GM12891 (cell line): ENCODE measurements at places on chromosomes 2 and 18.

DNA sequence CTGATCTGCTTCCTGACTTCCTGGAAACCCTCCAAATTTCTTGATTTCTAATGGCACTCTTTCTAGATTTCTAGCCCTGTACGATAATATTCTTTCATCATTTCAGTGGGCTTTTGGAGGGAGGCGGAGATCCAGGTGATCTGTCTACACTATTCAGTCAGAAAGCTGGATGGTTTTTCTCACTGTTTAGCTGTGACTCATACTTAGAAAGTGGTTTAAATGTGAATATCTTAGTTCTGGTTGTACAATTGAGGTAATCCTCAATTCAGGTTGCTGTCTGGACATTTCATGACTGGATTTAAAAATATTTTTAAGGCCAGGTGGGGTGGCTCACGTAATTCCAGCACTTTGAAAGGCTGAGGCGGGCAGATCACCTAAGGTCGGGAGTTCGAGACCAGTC is 20.8 kb downstream of the SEH1L start:
- DNase-seq: no peak

- DNase-seq: no peak
Measured at GRCh38 chr18:74023220-74023619, 124.4 kb downstream of the FBXO15 start.

DNA sequence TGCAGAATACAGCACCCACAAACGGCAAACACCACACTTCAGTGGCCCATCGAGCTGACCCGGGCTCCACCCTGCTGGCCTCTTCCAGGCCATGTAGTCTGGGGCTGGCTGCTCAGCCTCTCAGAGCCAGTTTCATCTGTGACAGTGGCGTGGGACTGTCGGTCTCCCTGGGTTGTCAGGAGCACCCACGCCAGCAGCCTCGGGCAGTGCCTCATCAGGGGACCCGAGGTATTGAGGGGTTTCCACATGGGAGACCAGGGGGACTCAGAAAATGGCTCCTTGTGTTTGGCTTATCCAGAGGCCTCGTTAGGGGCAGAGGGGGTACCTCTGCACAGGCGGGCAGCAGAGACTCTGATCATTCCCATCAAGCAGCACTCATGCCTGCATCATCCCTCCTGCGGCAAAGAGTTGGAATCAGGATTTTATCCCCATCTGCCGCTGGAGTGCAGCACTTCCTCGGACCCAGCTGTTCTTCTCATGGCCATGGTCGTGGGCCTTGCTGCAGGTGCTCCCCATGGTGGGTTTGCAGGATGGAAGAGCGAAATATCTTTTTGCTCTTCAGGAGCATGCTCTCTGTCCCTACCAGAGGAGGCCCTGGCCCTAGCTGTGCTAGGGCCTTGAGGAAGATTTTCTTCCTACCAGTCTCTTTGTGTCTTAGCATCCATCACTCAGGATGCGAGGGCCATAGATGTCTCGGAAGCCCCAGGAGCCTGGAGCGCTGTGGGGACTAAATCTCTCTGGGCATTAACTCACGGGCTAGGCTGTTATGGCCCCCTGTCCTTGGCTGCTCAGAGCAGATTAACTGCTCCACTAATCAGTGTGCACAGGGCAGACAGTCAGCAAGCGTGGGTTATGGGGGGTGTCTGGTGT is 100.8 kb downstream of the CLIP4 start:
- no peak for DNase-seq

- peak; percentile 3 for DNase-seq
Measured at GRCh38 chr2:182868054-182868796, 1.8 kb upstream of the FRZB start.

- DNase-seq: no peak
Measured at GRCh38 chr2:96596596-96596995, 41.5 kb downstream of the KANSL3 start.

DNA sequence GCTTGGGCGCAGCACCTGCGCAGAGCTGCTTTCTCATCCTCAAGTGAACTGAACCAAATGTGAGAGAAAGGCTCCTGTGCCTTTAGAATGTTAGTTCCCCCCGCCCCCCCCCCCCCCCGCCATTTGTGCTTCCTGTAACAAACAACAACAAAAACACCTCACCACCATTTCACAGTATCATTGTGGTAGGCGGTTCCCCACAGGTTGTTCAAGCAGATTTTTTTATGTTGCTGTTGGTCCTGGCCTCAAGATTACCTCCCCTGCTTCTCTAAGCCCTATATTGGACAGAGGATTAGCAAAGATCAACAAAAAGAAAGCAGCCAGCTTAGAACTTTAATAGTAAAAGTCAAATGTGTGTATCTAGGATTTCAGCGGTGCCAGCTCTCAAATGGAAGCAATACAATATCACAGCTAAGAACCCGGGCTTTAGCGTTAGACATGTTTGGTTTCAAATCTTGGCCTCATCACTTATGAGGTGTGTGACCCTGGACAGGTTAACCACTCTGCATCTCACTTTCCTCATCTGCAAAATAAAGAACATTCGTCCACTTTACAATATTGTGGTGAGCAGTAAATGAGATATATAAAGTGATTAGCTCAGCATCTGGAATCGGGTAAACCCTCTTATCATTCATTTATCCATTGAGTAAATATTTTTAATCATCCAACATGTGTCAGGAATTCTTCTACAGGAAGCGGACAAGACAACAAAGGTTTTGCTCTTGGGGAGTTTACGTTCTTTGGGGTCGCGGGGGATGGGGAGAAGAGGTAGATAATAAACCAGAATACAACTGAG is 84.6 kb downstream of the KCTD18 start:
- no peak for DNase-seq

DNA sequence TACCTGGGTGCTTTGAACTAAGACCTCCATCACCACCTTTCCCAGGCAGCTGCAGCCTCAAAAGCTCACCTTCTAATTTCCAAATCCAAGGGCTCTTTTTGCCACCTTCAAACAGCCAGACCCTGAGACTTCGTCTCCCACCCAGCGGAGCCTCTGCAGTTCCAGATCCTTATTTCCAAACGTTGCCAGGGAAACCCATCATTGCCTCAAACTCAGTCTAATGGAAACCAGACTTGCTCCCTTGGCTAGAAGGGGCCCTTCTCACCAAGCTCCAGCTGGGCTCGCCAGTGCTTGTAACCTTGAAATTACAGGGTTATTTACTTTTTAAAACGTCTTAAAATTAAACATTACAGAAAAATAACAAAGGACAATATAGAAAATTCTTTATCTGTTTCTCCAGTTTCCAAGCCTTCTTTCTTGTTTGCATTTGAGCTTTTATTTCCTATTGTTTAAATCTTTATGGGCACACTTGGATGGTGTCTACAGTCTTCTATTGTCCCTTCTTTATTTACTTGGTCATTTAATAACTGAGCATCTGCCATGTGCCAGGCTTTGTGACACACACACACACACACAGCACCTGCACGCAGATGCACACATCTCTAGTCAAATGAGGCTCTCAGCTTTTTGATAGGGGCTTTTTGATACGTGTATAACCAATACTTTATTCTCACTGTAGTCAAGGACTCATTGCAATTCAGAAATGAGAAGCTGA is 36.1 kb downstream of the TRPM8 start:
- DNase-seq: no peak

DNA sequence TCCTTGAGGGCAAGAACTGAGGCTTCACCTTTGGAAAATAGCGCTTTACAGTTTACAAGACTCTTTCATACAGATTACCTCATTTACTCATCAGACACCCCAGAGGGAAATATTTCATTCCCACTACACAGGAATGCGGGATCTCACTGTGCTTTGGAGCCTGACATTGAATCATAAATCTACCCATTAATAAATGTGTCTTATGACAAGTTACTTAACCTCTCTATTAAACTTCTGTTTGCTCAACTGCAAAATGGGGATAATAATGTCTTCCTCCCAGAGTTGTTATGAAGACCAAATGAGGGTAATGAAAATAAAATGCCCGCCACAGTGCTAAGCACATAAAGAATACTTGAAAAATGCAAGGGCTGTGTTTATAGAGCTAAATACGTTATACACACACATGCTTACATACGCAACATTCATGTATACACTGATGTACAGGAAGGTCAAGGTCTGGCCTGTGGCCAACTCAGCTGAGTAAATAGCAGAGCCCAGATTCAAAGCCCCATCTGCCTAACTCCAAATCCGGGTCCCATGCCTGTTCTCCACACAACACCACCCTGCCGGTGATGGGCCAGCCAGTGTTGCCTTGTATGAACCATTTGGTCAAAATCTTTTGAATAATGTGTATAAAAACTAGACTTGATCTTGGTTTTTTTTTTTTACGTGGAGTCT is 77.8 kb upstream of the STPG4 start:
- DNase-seq: no peak

- DNase-seq: no peak
Measured at GRCh38 chr2:165431014-165431413, 38.5 kb upstream of the CSRNP3 start.

DNA sequence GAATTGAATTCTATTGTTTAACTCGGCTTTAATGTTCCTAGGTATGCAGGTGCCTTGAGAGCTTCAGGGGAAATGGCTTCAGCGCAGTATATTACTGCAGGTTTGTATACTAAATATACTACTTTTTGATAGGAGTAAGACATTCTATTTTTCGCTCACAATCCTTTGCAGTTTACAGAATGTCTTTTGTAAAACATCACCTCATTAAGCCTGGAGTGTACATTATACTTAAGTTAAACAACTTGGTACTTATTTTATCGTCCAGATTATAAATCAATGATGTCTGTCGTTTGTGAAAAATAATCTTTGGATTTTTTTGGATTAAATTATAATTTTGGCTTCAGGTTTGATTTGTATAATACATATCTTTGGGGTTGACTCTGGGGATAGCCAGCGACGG is 34.4 kb downstream of the USP14 start:
- no peak for DNase-seq

- DNase-seq: no peak
Measured at GRCh38 chr2:40448476-40449079, 3.3 kb downstream of the SLC8A1 start.

DNA sequence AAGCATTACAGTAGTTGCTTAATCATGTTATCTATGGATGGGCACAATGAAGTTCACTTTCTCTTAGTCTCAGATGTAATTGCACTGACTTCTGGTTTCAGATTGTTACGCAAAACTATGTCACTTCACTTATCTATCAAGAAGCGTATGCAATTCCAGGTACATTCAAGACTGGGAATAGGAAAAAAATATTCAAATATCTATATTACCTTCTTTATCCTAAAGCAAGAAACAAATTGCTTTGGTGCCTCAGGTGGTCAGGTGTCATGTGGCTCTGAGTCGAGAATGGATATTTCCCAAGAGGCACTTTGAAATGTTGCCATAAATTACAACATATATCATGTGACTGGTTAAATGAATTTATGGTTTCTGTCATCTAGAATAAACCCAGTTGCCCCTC is 318.6 kb downstream of the SS18 start:
- DNase-seq: no peak

DNA sequence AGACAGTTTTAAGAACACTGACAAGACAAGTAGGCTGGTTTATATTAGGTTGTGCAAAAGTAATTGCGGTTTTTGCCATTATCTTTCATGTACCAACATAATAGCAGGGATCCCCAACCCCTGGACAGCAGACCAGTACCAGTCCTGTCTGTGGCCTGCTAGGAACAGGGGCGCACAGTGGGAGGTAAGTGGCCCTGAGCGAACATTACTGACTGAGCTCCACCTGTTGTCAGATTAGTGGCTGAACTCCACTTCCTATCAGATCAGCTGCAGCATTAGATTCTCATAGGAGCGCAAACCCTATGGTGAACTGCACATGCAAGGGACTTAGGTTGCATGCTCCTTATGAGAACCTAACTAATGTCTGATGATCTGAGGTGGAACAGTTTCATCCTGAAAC is 921.9 kb downstream of the CCDC85A start:
- no peak for DNase-seq

GRCh38 chr2:217451666-217452065 is 551.1 kb downstream of the TNS1 start:
- DNase-seq: no peak

DNA sequence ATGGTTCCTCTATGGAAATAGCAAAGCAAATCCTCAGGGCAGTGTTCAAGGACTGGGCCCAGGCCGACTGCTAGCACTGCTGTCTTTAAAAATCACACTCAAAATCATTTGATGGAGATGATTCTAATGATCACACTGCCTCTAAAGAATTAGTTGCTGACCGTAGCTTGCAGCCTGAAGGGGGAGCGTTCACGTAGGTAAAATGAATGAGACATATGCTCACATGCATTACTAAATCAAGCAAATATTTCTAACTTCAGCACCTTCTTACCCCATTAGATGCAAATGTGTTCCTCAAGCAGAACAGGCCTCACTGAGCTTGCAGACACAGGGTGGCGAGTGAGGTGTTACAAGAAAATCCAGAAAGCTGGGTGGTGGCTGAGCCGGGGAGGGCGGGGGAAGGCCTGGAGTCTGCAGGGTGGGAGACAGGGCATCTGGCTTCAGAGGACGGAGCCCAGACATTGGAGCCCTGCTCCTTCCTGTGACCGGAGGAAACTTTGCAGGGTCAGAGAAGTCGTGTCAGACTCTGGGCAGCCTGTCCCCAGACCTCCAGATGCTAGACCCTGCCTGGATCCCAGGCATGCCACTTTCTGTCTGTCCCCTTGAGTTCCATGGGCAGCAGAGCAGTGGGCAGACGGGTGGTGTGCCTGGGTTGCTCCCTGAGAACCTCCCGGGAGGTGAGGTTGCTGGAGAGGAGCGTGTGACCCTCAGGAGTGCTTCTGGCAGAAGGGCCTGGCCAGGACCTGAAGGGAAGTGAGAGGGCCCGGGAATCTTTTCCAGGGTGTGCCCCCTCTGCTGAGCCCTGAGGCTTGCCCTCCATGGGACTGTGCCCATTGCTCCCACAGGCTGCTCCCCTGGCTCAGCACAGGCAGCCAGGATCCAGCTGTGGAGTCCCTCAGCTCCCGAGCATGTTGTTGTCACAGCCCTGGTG is 7.1 kb upstream of the NPPC start:
- no peak for DNase-seq

DNA sequence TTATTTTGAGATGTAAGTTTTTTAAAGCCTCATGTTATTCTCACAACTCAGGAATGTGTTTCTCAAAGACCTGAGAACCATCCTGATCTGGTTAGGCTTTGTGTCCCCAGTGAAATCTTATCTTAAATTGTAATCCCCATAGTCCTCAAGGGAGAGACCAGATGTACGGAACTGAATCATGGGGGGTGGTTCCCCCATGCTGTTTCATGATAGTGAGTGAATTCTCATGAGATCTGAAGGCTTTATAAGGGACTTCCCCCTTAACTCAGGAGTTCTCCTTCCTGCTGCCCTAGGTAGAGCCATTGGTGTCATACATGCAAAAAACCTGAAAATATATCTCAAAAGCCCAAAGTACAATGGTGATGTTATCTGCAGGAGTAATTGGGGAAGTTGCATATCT is 836.7 kb downstream of the CBLN2 start:
- no peak for DNase-seq

DNA sequence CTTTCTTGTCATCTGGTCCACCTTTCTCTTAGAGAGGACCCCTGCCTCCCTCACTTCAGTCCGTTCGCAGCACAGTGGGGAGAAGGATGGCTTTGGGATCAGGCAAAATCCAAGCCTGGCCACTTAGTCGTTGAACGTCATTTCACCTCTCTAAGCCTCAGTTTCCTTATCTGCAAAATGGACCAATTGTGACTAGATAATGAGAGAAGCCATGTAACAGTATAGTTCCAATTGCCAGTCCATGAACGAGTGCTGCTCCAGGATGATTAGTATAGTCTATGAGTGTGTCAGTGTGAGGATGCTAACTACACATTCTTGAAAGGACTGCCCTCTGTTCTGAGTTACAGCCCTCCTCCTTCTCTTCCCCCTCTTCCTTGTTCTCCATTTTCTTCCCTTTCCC is 1.1 kb downstream of the INHA start:
- DNase-seq: no peak
